ENCODE measurements at places on chromosomes 16 and 17. TPM values are rescaled to one million over a fixed set of nuclear protein-coding genes. Genes with fewer than 3 reads are reported as not detected.

The LGALS9 gene
- total RNA-seq: 116 TPM

The STH gene
- not detected for total RNA-seq

The PRSS8 gene
- total RNA-seq: 0.51 TPM

The IFT20 gene
- 31.3 TPM for total RNA-seq

The STX1B gene
- total RNA-seq: 1.5 TPM

The GSG1L gene
- not detected for total RNA-seq

The HOXB4 gene
- 5.7 TPM for total RNA-seq

The PRSS36 gene
- total RNA-seq: 9.8 TPM

The MFSD6L gene
- not detected for total RNA-seq

Measured in mesenteric fat pad (tissue), 1 donor.